Ureter (tissue), 1 donor: ENCODE measurements at places on chromosomes 3 and 15. TPM values are rescaled to one million over a fixed set of nuclear protein-coding genes. Genes with fewer than 3 reads are reported as not detected.

- DNase-seq: no peak
These were observed 246.1 kb downstream of the SI start for GRCh38 chr3:164832216-164832615.

DNA sequence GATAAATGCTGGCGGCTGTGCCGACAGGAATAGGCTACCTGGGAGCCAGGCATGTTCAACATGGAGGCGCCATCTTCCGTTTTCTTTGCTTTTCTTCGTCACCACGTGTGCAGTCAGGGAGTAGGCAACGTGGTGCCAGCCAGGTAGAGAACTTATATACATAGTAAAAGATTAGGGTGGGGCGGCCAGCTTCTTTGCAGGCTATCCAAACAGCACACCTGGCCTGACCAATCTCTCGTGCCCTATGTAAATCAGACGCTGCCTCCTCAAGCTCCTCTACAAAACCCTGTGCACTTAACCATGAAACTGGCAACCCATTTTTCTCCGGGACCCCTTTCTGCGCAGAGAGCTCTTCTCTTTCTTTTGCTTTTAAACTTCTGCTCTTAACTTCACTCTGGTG is 28.6 kb upstream of the OR5K4 start:
- DNase-seq: no peak

TLR9 gene
- 0.26 TPM for total RNA-seq

- DNase-seq: no peak
These were observed 37.4 kb upstream of the LDHAL6B start for GRCh38 chr15:59169251-59169708.

GRCh38 chr3:37170060-37170459 is 4.3 kb downstream of the LRRFIP2 start:
- DNase-seq: no peak

DNA sequence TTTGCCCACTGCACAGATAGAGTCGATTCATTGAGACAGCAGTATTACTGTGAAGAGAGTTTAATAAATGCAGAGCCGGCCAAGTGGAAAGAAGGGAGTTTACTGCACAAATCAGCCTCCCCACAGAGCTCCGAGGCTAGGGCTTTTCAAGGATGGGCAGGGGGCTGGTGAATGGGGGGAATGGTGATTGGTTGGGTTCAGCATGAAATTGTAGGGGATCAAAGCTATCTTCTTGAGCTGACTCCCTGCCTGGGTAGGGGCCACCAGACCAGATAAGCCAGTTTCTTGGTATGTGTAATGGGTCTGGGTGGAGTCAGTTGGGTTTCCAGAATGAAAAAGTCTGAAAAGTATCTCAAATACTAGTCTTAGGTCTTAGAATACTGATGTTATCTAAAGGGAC is 66.6 kb downstream of the SYNPR start:
- no peak for DNase-seq

TMEM212 gene
- not detected for total RNA-seq

- no peak for DNase-seq
These were observed 315.9 kb upstream of the TGFBR2 start for GRCh38 chr3:30290479-30290878.

- DNase-seq: no peak
These were observed 12.5 kb downstream of the RCCD1 start for GRCh38 chr15:90967206-90967605.

FOXB1 gene
- total RNA-seq: not detected

EFCC1 gene
- 2.1 TPM for total RNA-seq

DNA sequence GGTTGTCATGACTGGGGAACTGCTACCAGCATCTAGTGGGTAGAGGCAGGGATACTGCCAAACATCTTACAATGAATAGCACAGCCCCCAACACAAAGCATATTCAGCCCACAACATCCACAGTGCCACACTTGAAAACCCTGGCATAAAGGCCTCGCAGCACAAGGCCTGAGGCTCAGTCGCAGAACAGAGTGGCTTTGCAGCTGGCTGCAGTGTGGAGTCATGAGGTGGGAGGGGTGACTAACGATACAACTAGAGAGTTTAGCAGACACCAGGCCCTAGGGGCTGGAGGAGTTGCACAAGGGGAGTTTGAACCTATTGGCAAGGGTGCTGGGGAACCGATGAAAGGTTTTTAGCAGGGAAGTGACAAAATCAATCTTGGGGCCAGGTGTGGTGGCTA is 32.1 kb downstream of the GRK7 start:
- no peak for DNase-seq

- no peak for DNase-seq
These were observed 191.7 kb upstream of the GADL1 start for GRCh38 chr3:31086148-31086547.

TIGIT gene
- total RNA-seq: 0.78 TPM

DNA sequence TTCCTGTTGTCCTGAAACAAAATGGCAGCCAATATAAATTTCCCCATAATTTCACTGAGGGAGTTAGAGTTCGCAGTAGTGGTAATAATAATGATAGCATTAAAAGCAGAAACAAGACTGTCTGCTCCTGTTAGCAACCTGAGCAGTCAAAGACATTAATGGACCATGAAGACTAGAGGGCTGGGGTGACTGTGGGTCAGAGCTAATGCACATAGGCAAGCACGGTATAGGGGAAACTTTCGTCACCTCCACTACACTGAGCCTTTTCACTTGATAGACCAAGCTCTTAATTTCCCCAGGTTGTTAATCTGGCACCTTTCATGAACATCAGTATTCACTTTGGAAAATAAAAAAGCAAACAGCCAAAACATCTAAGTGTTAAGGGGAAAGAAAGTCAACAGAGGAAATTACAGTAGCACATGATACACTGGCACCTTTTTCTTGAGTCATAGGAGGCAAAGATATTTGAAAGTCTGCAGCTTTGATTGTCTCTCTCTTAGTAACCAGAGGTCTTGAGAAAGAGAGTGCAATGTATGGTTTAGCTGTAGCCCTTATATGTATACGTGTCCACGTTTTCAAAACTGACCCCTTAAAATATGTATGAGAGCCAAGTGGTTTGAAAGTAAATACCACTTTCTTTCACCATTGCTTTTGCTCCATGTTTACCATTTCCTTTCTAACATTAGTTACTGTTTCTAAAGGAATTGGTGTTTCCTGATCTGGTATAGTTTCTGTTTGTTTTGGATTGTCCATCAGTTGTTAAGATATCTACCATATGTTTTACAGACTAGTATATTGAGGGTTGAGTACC is 104.8 kb downstream of the FILIP1L start:
- DNase-seq: no peak

DNA sequence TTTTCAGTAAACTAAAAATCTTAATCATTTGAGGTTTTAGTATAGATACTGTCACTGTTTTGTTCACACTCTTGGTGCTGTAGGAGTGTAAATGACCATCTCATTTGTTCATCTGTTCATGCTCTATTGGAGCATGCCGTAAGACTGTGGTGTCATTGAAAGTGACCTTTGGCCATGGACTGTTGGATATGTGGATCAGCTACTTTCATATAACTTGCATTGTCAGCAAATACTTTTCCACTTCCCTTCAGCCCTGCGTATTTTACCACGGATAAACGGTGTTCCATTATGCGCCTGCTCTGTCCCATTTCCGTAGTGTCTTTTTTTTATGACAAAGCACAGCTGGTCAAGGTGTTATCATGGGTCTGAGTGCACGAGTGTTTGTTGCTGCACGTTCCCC is 32.6 kb upstream of the SENP5 start:
- no peak for DNase-seq

GRCh38 chr3:7707187-7707586 is 794.4 kb upstream of the LMCD1 start:
- no peak for DNase-seq

DNA sequence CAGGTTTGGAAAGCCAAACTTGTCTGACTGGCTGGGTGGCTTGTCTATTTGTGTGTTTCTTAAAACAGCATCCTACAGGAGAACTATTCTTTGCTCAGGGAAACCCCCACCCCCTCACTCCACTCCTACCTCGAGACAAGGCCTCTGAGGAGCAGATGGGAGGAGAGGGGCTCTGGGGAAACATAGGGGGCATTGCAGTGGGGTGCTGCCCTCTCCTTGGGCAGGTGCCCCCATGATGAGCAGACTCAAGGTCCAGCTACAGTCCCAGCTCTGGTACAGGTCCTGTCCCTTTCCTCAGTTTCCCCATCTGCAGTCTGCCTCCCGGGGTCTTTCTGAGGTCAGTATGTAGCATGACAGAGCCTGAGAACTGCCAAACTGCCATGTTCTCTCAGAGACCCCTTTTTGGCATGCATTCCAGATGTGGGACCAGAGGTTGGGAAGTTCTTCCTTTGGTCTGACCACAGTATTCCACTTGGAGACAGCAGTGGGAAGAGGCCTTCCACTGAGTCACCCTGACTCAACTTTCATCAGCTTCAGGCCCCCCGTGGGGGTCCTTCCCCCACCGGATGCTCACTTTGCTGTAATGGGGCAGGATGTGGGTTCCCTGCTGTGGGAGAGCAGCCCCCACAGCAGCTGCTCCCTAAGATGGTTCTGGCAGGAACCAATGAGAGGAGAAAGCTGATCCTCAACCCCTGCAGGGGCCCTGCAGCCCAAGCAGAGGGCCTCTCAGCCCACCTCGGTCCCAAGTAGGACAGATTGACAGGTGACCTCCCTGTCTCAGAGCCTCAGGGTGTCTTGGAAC is 32.3 kb upstream of the CYP11A1 start:
- no peak for DNase-seq

DNA sequence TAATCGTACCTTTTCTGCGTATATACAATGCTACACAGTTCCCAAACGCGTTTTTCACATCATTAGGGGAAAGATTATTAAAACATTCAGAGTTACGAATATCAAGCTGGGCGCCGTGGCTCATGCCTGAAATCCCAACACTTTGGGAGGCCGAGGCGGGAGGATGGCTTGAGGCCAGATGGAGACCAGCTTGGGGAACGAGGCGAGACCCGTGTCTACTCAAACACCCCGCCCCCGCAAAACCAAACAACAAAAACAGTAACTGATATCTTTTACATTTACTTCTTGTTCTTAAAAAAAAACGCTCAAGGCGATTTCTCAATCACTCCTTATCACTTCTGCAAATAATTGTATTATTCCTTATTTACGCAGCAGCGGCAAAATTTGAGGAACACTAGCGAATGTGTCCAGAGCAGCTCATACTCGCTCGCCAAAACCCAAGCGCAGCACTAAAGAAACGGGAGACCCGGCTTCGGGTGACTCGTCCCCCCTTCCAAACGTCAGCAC is 1.2 kb downstream of the ZBTB11 start:
- peak; percentile 46 for DNase-seq

STT3B gene
- 169 TPM for total RNA-seq

- DNase-seq: no peak
These were observed 552.1 kb downstream of the PYDC2 start for GRCh38 chr3:192013110-192013509.

DNA sequence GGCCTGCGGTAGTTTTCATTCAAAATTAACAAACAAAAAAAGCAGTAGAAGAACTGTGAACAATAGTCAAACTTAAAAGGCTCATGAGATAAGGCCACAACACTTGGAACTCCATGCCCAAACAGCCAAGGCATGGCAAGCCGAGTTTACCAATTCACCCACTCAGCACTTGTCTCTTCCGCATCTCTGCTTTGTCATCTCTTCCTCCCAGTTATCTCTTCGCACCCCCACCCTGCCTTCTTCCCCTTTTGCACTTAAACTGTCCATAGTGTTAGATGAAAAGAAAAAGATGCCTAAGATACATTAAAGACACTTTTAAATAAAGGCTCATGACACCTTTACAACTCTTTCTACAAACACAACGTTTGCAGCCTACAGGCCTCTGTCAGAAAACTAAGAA is 11.1 kb downstream of the TLE3 start:
- no peak for DNase-seq

ACP3 gene
- 5.0 TPM for total RNA-seq

DNA sequence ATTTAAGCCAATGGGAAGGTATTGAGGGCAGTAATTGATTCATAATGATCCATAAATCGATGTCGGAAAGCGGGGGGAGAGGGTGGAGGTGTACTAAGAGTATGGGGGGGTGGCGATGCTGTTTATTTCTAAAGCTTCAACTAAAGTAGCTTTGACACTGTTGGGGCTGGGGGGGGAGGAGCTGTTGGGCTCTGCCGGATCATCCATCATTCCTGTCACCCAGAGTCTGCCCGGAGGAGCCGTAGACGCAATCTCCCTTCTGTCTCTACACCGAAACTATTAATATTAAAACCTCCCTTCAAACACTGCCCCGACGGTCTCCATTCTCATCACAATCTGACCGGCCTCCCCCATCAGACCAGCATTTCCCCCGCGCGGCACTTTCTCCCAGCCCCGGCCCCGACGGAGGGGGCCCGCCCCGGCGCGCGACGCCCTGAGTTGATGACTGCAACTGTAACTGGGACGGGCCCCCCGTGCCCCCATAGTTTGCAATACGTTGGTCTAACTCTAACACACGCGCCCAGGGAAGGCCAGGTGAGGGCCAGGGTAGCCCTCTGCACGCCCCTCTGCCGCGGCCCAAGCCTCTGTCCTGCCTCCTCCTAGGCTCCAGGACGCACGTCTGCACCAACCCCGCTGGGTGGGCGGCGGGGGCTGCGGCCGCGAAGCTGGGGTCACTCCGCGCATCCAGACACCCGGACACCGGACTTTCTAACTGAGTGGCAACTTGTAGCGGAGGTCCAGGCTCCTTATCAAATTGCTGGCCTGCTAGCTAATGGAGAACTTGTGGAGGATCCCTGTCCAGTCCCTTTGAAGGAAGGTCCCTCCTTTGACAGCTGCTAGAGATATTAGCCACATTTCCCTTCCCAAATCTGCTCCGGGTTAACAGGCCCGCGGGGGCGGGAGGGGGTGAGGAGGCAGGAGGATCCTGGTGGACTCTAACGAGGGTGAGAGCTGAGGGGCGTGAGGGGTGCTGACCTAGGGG is 212.0 kb downstream of the MEIS2 start:
- DNase-seq: no peak

COL8A1 gene
- 30.2 TPM for total RNA-seq

ACOX2 gene
- total RNA-seq: 12.8 TPM

DNA sequence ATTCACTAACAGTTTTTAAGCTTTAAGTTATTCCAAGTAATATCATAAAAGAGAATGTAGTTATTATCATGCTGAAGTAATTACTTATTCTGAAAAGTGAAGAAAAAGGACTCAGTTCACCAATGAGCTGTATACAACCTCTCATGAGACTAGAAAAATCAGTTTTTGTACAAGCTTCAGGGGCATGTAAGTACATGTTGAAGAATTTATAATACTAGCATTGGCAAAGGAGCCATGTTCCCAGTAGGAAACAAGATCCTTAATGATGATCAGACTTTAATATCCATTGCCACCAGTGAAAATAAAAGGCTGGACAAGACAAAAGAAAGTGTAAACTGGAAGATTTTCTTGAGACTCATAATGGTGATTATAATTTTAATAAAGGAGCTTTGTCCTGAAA is 532.8 kb downstream of the PLOD2 start:
- no peak for DNase-seq

GRCh38 chr3:128556907-128557306 is 63.9 kb upstream of the GATA2 start:
- DNase-seq: no peak

DNA sequence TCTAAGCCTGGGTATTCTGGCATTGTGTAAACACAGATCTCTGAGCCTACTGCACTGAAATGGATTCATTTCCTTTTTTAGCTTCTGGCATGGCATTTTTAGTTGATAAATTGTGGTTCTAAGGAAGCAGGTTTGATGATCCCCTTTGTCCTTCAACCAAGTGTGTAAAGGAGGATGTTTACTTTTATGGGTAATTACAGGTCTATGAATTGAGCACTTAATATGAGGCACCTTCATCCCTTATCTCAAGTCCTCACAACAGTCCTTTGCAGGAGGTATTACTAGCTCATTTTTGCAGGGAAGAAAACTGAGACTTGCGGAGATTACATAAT is 30.8 kb upstream of the ZBTB38 start:
- DNase-seq: no peak

CCR9 gene
- total RNA-seq: not detected
